Activated CD8-positive, alpha-beta memory T cell treated with anti-CD3 and anti-CD28 coated beads for 36 hours (primary cell): ENCODE measurements at places on chromosomes 16 and 17. TPM values are rescaled to one million over a fixed set of nuclear protein-coding genes. Genes with fewer than 3 reads are reported as not detected.

Gene DYNLRB2
- total RNA-seq = 0.42 TPM

Gene CPNE7
- 7.0 TPM for total RNA-seq

Gene TAC4
- not detected for total RNA-seq

Gene CIITA
- 9.3 TPM for total RNA-seq

Gene MYCBPAP
- total RNA-seq = 1.2 TPM

Gene C1QL1
- not detected for total RNA-seq

Gene FOXL1
- total RNA-seq = not detected

Gene CSH2
- not detected for total RNA-seq

Gene CD300A
- 4.4 TPM for total RNA-seq

Gene LMF1
- 7.7 TPM for total RNA-seq

Gene CRYBA1
- not detected for total RNA-seq

Gene GNAO1
- total RNA-seq = 5.2 TPM

Gene KRT24
- not detected for total RNA-seq

Gene ZACN
- 3.0 TPM for total RNA-seq

Gene NPIPB13
- 8.6 TPM for total RNA-seq

Gene MYH8
- total RNA-seq = not detected
